ENCODE measurements at places on chromosomes 5 and 9.

- DNase-seq: no peak
Observed at GRCh38 chr9:120677965-120678364, 36.3 kb downstream of the MEGF9 start.

- no peak for DNase-seq
Observed at GRCh38 chr5:168364750-168365550, 73.5 kb downstream of the WWC1 start.

DNA sequence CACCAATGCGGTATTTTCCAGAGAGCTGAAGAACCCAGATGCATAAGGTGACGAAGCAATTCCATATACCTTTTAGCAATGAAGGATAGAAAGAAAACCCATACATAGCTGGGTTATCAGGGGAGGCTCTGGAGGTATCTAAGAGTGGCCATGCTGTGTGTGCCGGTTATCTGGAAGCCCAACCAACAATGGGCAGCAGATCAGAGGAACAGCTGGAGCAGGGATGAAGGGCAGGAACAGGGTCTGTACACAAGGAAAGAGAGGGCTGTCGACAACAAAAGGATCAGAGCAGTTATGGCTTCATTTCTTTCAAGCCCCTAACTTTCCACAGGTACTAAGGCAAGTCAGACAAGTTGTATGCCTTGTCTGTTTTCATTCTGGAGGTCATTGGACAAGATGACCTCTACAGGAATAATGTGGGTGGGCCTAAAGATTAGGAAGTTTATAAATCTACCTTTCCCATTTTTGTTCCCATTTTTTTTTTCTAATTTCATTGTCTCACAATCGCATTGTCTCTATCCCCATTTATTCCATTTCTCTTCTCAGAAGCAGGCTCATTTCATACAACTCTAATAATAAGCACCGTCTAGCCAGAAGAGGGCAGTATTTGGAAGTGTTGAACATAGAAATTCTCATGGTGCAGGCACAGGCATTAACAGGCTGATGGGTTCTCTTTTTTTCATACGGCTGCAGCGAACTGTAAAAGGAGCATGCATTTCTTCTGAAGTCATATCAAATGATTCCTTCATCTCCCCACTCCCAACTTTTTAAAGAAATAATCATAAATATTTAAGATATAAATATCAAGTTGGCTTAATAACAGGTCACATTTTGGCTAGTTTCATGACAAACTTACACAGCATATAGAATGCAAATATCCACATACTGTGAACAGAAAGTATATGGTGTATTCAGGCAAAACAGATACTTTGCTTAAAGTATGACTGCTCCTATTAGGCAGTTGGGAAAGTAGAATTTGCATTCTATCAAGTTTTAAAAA is 63.5 kb downstream of the ZNF474 start:
- DNase-seq: no peak

DNA sequence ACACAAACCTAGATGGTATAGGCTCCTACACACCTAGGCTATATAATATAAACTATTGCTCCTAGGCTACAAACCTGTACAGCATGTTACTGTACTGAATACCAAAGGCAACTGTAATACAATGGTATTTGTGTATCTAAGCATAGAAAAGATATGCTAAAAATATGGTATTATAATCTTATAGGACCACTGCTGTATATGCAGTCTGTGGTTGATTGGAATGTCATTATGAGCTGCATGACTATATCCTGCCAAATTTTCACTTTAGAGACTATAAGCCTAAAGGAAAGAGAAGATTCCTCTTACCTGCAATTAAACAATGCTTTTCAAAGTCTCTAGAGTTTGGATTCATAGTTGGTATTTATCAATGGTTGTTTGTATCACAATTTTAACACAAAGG is 24.7 kb upstream of the ACOT12 start:
- no peak for DNase-seq

GRCh38 chr9:98993570-98993945 is 49.9 kb downstream of the COL15A1 start:
- DNase-seq: no peak

- DNase-seq: no peak
Observed at GRCh38 chr9:133558191-133559126, 24.0 kb downstream of the ADAMTSL2 start.

DNA sequence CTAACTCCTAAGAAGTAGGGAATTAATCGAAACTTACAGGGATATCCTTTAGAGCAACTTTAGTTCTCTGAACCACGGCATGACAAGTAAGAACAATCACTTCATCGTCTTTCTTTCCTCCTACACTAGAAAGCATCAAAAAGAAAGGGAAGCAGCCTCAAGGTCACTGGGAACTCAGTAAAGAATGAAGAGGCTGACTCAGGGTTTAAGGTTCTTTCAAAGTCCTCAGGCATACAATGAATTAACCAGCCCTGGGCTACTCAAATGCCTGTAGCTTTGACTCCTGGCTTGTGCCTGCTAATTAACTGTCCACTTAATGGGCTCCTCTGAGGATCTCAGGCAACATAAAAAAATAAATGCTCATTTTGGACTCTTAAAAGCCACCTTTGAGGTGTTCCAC is 102.0 kb downstream of the TRIM32 start:
- DNase-seq: no peak

DNA sequence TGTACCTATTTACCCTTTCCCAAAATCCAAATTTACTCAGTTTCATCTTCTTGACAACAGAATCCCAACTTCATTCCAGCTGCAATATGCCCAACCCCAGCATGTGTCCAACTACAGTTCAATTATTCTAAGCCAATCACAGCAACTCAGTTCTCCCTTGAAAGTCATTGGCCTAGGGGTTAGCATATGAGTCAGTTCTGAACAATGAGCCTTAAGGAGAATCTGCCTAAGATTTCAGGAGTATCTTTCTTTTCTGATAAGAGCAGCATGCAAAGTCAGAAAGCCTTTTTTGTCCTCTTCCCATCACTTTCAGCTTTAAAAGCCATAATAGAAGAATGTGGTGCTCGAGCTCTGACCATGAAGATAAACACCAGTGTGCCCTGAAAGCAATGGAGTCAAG is 44.4 kb upstream of the RASGRF2 start:
- DNase-seq: no peak
